GM03348 (cell line): ENCODE measurements at places on chromosomes 5 and 9.
A peak's percentile ranks its signal among the peaks of the same experiment; 100 is the strongest.

DNA sequence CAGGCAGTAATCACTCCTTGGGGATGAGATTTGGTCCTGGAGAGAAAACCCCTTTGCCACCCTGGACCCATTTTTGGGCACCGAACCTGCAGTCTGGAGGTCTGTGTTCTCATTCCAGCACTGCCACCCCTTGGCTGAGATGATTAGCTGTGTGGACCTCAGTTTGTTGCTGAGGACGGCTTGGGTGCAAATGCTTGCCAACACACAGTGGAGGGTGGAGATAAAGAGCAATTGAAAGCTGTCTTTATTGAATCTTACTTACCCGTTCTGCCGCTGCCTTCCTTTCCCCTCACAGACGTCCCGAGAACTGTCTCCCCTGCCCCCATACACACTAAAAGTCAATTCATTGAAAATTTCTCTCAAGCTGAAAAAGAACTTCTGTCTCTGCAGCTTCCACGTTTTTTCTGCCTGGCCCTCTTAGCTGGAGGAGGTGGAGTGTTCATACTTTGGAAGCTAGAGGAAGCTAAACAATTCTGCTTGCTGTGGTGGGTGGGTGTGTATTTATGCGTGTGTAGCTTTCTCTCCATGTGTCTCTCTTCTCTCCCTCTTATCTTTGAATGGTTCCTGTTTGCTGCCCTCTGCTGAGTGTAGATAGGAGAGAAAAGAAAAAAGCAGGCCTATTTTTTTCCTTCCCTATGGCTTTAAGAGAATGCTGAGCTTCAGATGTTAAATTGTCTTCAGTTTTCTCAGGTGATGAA lies 6.6 kb downstream of the GALNT10 start:
- DNase-seq, result peak; percentile 37

DNA sequence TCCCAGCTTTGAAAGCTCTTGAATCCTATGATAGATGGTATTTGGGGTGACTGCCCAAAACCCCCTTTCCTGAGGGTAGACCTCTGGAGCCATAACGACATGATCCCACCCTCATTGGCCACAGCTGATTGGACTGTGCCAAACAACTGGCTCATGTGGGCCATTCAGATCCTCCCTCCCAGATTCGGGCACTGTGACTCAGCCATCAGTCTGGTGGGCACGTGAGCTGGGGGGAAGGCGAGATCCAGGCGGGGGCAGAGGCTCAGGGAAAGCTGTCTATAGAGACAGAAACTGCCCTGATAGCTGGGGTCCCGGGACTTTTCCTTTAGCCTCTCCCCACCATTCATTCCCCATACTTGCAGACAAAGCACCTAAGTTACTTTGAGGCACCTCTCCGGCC lies 15.1 kb upstream of the NCS1 start:
- DNase-seq, result no peak

DNA sequence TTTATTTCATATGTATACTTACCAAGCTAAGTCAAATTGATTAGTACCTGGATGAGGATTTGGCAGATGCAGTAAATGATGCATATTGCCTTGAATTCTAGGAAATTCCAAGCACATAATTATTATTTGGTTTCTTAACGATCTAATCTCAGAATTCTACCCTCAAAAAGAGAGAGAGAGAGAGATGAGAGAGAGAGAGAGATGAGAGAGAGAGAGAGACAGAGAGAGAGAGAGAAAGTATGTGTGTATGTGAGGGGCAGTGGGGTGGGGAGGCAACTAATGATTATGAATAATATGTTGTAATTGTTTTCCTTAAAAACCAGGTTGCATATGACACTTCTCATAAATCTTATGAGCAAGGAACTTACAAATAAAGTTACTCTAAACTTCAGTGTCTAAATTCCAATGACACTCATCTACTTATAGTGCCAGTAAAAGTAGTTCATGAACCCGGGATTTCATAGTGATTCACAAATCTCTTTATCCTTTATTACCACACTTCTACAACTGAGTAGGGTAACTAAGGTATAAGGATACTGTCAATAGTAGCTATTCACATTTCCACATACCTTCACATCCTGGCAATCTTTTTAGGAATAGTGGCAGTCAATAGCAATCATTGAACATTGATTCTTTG lies 60.5 kb upstream of the EDIL3 start:
- no peak for DNase-seq

- DNase-seq, result no peak
Measured at GRCh38 chr5:138918686-138919085, 43.6 kb upstream of the LRRTM2 start.

DNA sequence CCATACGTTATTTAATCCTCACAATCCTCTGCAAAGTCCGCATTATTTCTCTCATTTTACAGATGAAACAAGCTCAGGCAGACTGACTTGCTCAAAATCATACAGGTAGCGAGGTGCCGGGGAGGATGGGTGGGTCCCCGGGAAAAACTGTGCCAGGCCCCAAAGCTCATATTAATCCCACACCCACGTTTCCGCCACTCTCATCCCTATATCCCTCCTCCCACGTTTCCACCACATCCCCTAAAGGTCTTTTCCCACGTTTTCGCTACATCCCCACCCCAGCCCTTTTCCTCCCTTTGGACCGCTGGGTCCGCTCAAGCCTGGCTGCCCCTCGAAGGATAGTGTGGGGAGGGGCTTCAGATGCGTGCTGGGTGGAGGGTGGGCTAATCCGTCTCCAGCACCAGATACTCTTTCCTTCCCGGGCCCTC lies 434 bp upstream of the FSD1L start:
- DNase-seq, result peak; percentile 17

DNA sequence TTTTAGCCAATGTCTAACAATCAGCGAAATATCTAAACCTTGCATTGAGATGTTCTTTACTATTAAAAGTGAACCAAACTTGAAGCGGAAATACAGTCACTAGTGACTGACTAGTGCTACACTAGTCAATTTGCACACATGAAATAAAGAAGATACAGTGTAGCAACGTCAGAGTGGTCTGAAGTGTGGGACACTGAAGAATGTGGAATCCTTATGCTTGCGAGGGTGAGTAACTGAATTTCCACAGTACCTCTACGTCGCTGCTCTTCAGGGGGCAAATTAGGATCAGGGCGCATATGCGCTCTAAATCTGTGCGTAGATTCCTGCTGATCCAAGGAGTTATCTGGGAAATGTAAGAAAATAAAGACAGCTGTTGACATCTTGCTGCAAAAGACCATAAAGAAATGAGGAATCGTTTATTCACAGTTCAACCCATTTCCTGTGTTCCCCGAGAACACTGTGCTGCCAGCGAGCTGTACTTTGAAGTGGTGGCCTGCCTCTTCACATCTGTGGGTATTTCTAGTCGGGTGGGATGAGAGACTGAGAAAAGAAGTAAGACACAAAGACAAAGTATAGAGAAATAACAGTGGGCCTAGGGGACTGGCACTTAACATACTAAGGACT lies 39.8 kb upstream of the FLT4 start:
- no peak for DNase-seq

DNA sequence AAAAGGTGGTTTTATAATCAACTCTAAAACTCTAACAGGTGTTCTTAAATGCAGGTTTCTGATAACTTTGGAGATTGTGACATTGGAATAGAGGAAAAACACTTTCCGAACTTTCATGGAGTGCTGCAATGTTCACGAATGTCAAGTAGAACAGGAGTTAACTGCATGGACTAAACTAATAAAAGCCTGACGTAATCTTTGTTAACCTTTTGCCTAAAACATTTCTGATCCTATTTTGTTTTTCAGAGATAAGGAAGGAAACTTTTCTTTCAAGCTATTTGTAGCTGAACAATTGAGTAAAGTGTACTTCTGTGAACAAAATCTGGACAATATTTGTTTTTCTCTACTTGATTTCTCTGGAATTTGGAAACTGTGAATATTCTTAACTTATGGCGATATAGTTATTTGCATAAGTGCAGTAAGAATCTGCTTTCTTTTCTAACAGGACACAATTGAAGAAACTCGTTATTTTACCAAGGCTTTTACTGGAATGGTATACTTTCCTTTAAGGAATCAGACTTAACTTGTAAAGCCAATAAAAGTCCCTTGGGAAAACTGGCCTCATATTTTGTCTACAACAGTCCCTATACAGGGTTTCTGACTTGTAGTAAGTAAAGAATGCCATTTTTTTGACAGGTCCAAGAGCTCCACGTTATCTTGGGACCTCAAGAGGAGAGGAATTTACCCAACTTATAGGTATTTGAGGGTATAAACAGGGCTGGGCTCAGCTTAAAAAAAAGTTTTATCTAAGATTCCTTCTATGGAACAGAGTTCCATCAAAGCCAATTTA lies 154.7 kb downstream of the NXNL2 start:
- no peak for DNase-seq

DNA sequence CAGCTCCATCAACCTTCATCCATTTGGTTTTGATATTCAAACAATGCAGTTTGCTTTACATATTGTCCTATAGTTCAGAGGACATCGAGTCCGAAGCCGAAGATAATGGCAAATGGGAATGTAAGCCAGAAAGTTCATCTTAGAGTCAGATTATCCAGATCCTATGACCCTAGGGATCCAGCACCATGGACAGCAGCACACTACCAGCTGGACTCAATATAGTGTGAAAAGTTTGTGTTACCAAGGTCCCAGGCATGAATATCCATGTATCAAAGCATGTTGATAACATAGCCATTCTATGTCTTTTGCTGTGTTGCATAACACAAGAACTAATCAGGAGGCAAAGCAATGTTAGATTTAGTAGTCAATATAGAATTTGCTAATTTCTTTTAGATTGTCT lies 46.3 kb downstream of the FSTL4 start:
- no peak for DNase-seq

GRCh38 chr5:141947316-141947715 lies 10.7 kb downstream of the PCDH12 start:
- DNase-seq, result no peak

DNA sequence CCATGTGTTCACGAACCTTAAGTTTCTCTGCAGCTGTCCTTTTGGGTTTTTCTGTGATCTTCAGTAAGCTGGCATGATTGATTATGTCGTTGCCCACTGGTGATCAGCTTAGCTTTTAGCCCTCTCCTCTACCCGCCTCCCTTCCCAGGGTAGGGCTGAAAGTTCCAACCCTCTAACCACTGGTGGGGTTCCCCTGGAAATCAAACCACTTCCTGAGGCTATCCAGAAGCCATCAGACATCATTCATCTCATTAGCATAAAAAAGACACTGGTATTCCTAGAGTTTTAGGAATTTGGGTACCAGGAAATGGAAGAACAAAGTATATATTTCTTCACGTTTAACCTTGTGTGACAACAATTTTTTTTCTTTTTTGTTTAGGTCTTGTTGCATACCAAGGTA lies 29.8 kb downstream of the SPIN1 start:
- DNase-seq, result no peak

- DNase-seq, result peak; percentile 16
Measured at GRCh38 chr5:96427824-96428223, 5.2 kb downstream of the PCSK1 start.

- DNase-seq, result no peak
Measured at GRCh38 chr5:124905256-124906130, 159.1 kb upstream of the ZNF608 start.

- DNase-seq, result peak; percentile 22
Measured at GRCh38 chr9:76198336-76198735, 195.9 kb downstream of the RFK start.

DNA sequence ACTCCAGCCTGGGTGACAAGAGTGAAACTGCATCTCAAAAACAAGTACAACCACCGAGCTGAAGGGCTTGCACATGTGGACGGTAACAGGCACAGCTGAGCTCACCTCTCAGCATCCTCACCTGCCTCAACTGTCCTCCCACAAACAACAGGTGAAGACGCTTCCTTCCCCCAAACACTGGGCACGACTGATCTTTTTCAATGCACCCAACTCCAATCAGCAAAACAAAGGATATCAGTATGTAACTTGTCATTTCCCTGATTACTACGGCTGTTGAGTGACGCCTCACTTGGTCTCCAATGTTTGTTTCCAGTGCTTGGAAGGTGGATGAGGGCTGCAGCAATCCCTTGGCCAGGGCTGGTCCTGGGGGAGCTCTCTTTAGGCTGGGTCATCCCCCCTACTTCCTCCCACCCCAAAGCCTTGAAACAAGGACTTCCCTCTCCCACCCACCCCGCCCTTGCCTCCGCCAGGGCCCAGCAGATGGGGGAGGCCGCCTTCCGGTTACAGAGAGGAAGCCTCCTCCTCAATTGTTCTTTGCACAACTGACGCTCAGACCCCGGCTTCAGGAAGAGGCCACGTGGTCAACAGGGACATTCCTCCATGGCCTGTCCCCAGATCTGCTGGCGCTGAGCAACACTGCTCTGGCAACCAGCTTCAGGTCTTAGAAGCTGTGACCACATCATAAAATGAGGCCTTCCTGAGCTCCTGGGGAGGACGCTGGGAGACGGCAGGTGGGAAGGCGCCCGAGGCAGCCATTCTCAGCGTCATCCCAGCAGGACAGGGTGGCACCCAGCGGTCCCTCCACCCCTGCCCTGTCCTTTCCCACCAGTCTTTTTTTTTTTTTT lies 5.9 kb downstream of the FAM78A start:
- DNase-seq, result no peak

- DNase-seq, result no peak
Measured at GRCh38 chr9:3858961-3859360, 333.2 kb upstream of the RFX3 start.

DNA sequence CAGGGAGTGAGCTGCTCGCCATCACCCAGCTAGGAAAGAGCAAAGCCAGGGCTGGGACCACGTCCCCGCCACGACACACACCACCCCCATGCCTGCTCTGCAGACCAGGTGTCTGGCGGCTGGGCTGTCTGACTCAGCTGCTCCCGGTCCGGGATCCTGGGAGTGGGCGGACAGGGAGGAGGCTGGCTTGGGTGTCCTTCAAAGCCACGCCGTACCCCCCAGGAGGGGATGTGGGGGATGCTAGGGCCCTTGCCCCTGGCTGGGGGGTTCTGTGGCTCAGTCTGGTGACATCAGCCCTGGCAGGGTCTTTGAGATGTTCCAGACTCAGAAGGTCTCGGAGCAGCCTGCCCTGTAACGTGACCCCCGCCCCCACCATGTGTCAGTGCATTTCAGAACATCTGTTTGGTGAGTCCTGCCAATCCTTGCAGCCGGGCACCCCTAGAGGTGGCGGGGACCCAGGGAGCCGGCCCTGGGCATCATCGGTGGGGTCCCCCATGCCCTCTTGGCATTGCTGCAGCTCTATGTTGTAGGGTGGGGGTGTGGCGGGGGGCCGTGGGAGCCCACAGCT lies 62.3 kb downstream of the HMCN2 start:
- DNase-seq, result peak; percentile 57

- peak; percentile 89 for DNase-seq
Measured at GRCh38 chr5:177500685-177501522, 3.5 kb upstream of the PDLIM7 start.

DNA sequence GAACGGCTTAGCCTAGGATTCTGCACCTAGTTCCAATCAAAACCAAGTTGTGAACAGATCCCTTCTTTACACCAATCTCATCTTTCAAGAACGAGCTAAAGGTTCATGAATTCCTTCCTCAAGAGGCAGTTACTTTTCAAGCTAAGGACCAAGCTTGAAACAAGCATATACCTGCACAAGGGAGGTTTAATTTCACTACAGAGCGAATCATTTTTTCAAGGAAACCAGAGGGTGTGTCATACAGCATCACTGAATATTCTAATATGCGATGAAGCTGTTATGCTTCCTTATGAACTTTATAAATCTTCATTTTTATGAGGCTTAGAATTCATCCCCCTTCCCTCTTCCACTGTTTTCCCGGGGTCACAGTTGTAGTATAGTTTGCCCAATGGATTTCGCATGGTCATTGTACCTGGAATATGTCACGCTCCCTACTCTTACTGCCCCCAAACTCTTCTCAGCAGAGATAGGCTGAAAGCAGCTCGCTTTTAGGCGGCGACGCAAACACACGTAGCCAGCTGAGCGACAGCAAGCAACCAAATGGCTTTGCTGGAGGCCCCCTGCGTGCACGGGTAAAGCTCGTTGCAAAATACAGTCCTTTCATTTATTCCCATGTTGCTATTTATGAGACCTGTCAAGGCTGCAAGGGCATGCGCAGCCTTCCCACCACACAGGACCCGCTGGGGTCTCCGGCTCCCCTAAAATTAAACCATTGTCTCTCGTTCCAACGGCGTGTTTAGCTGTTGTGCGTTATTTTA lies 832 bp downstream of the LMBRD2 start:
- peak; percentile 49 for DNase-seq
